Amniotic epithelial cell (primary cell): ENCODE measurements at places on chromosomes 12 and 14.

GRCh38 chr12:56931474-56931978, 2.7 kb downstream of the SDR9C7 start:
- peak; percentile 90 for DNase-seq

- DNase-seq = peak; percentile 59
Observed at GRCh38 chr12:48813465-48814261, 4.6 kb upstream of the CACNB3 start.

- peak; percentile 88 for DNase-seq
Observed at GRCh38 chr12:54935235-54935951, 49.2 kb downstream of the TESPA1 start.

GRCh38 chr12:70576341-70577282, 60.6 kb downstream of the PTPRB start:
- DNase-seq = peak; percentile 75

GRCh38 chr14:41051801-41052200, 554.9 kb upstream of the LRFN5 start:
- no peak for DNase-seq

GRCh38 chr14:34692348-34692747, 22.0 kb downstream of the CFL2 start:
- no peak for DNase-seq

DNA sequence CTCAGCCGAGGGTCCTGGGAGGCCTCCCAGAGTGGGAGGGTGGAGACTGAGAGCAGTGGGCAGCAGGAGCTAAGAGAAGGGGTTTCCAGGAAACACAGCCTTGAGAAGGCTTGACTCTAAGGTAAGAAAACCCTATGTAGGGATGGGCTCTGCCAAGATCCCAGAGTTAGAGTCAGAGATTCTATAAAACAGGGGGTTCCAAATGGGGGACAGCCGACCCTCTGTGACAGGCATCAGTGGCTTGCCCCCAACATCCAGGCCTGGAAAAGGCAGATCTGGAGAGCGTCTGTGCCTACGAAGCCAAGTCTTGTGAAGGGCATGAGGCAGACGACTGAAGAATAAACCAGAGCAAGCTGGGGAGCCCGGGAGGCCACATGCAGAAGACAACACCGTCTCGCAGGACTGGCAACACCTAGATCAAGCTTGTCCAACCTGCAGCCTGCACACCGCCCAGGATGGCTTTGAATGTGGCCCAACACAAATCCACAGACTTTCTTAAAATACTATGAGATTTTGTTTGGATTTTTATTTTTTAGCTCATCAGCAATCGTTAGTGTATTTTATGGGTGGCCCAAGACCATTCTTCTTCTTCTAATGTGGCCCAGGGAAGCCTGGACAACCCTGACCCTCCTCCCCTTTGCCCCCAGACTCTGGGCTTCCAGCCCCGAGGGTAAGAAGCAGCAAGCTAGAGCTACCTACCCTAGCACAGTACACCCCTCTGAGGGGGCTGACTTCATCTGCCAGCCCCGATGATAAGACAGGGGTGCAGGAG, 42.1 kb downstream of the PRMT8 start:
- DNase-seq = no peak

GRCh38 chr12:124321040-124321481, 26.2 kb downstream of the RFLNA start:
- DNase-seq = peak; percentile 34

- DNase-seq = peak; percentile 91
Observed at GRCh38 chr12:28489246-28489645, 299.0 kb downstream of the CCDC91 start.

GRCh38 chr14:35242599-35243311, 49.4 kb upstream of the PSMA6 start:
- no peak for DNase-seq

DNA sequence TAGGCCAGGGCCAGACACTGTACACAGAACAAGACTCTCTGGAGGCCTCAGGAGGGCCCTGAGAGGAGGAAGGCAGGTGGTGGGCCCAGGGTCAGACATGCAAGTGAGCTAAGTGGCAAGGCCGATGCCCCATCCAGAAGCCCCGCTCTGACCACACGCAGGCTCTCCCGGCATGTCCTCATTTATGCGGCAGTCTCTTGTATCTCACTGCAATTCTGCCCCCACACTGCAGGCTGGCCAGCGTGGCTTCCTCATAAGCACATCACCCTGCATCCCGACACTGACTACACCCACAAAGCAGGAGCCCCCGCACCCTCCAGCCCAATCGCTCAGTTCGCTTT, 17.5 kb downstream of the SSH1 start:
- DNase-seq = no peak

GRCh38 chr14:51095854-51096823, 1.2 kb upstream of the TRIM9 start:
- DNase-seq = peak; percentile 67

- no peak for DNase-seq
Observed at GRCh38 chr12:46686267-46686942, 139.4 kb downstream of the SLC38A4 start.

DNA sequence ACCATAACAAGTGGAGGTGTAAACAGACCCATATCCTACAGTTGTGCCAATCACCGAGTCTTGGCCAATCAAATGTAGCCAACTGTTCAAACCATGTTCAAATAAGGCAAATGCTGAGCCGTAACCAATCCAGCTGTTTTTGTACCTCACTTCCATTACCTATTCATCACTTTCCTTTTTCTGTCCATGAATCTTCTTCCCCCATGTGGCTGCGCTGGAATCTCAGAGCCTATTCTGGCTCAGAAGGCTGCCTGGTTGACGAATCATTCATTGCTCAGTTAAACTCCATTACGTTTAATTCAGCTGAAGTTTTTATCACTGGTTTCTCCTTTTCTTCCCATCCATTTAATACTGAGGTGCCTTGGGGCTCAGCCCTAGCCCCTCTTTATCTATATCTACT, 71.1 kb downstream of the TBC1D30 start:
- DNase-seq = peak; percentile 38

- no peak for DNase-seq
Observed at GRCh38 chr12:95701275-95701674, 89.3 kb downstream of the NTN4 start.

DNA sequence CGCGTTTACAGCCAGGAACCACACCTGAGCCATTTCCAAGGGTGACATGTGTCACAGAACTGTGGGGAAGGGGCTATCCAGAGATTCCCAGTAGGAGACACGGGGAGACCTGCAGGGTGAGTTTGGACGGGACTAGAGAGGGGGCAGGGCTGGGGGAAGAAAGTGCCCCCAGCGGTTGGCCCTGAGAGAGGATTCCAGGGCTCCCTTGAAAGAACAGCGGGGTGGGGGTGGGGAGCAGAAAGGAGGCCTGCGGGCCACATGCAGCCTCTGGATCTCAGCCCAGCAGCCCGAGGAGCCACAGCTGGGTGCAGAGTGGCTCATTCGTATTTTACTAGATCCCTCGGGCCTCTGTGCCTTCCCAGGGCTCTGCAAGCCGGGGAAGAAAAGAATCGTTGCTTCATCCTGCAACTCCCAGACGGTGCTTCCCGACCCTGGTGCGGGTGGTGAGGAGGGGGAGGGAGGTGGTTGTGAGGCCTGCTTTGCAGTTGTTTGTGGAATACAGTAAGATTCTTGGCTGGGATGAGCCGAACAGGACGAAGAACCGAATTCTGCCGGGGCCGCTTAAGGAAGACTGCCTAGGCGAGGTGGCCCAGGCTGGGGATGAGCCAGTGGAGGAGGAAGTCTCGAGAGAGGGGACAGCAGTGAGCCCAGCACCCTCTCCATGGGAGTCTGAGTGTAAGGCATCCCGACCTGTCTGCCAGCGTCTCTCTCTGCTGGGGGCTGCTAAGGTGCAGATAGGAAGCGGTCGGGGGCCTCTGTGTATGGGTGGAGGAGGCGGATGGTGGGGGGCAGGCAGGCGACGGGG, 36.1 kb upstream of the ANKRD9 start:
- DNase-seq = peak; percentile 65

GRCh38 chr12:62694632-62695031, 228.0 kb downstream of the MON2 start:
- no peak for DNase-seq

GRCh38 chr12:95351748-95352147, 122.2 kb upstream of the METAP2 start:
- no peak for DNase-seq

DNA sequence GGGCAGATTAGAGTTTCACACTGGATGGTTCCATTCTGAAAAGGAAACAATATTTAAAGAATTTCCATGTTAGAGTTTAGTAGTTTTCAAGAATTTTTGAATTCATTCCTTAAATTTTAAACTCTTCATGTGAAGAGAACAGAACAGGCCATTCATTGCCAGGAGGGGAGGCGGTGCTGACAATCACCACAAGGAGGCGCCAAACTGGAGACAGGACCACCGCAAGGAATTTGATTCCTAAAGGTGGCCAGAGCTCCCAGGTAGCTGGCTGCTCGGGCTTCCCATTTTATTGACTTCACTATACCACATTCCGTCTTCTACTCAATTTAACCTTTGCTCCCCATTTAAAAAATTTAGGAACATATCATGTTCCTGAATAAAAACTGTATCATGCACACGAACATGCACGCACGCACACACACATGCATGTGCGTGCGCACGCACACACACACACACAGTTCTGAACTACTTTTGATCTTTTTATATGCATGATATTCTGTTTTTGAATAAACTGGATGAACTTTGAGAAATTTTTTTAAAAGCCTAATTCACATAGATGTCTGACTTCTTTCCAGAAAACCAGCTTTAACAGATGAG, 101.2 kb downstream of the NELL2 start:
- DNase-seq = peak; percentile 2

- no peak for DNase-seq
Observed at GRCh38 chr12:3603576-3603975, 112.6 kb downstream of the PRMT8 start.

DNA sequence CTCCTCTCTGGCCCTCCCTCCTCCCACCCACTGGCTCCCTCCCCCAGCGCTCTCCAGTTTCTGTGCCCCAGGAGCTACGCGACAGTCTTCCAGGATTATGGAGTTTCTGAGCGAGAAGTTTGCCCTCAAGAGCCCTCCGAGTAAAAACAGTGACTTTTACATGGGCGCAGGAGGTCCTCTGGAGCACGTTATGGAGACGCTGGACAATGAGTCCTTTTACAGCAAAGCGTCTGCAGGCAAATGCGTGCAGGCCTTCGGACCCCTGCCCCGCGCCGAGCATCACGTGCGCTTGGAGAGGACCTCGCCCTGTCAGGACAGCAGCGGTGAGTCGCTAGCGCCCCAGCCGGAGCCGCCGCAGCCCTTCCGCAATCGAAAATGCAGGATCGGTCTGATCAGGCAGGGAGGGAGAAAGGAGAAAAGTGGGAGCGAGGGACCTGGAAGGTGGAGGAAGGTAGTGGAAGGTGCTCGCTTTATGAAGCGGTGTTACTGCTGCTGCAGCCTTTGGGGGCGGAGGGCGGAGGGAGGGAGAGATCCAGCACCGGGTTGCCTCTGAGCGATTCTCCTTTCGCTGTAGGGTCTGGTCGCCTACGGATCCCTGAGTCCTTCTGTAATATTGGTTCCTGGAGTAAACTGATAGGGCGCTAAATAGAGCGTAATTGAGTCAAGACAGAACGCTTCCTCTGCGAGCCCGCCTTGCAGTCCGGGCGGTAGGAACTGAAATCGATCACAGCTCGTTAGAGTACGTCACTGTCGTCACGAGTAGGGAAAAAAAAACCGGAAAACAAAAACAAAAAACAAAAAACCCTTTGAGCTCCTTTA, at the start of gene ALX1:
Gene ALX1 (plus strand): TSS at position 56 of the 819 bp plus-strand sequence. CDS start 42 bp downstream, at position 98.
- peak; percentile 2 for DNase-seq

GRCh38 chr12:12564911-12565310, 2.2 kb upstream of the DUSP16 start:
- no peak for DNase-seq

- DNase-seq = no peak
Observed at GRCh38 chr12:75658286-75658685, 146.9 kb upstream of the KRR1 start.

GRCh38 chr14:52175982-52176502, 91.5 kb upstream of the PTGDR start:
- no peak for DNase-seq

GRCh38 chr14:94612580-94613554, 676 bp downstream of the SERPINA3 start:
- peak; percentile 25 for DNase-seq

- DNase-seq = no peak
Observed at GRCh38 chr14:98167705-98168104, 1104.3 kb downstream of the BCL11B start.

GRCh38 chr14:50037852-50038251, 78.5 kb downstream of the VCPKMT start:
- DNase-seq = no peak

DNA sequence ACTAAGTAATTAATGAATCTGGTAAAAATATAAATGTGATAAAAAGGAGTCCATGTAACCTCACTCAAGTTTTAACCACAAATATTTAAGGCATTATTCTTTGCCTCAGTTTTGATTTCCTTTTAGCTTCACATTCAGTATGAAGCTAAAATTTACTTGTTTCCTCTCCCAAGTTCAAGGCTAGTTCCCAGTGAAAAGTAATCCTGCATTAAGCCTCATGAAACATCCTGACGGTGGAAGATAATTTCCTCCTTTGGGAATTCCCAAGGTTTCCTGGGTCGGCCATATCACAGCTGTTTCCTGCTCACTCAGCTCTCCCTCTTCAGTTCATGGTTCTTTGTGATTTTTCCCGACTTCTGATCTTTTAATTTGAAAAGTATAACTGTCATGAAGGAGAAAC, 1256.8 kb upstream of the FLRT2 start:
- peak; percentile 90 for DNase-seq

GRCh38 chr14:22489244-22489545, 99.8 kb downstream of the DAD1 start:
- DNase-seq = no peak

- no peak for DNase-seq
Observed at GRCh38 chr14:31025367-31026076, at the start of gene AP4S1. Gene AP4S1, plus strand, starts transcription at chr14:31025649. Its CDS starts 40,548 bp downstream, at chr14:31066197.

- peak; percentile 34 for DNase-seq
Observed at GRCh38 chr14:92040431-92041051, 682 bp upstream of the TRIP11 start.

DNA sequence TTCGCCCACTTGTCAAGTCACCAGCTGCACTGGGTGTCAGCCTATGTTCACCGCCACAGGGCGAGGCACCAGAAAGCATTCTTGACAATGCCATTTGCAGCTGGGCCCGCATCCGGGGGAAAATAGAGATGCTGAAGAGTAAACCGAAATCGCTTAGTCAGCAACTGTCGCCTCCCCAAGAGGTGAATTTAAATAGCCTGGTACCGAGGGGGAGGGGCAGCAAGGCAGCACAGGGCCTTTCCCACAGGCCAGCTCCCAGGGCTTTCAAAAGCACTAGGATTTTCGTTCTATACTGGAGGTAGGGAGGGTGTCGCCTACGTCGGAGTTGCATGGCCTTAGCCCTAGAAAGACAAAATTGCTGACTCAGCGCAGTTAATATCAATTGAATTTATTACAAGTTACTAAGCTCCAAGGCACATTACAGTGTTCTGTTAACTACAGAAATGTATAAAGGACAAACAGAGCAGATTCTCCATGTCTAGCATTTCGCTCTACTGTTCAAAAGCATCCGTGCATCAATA, 4.3 kb downstream of the IRF2BPL start:
- peak; percentile 43 for DNase-seq
